ENCODE measurements at places on chromosomes 7 and 10.
A peak's percentile ranks its signal among the peaks of the same experiment; 100 is the strongest.

DNA sequence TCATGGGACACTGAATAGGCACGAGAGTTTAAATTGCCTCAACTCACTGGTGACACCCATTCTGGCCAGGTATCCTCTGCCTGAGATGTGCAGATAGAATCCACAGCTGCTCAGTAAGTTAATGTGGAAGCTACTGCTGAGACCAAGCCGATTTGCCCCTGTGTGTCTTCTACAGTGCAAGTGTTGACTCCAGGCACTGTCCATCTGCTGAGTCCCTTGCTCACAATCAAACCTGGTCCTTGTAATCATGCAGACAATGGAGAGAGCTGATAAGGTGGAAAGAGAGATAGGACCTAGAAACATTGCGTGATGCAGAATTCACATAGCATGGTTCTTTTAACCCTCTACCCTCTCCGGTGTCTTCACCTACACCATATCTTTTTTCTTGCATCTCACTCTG, 101.4 kb downstream of the ITGB8 start:
- DNase-seq, result no peak

- no peak for DNase-seq
Observed at GRCh38 chr7:114923403-114923713, 1.5 kb downstream of the MDFIC start.

DNA sequence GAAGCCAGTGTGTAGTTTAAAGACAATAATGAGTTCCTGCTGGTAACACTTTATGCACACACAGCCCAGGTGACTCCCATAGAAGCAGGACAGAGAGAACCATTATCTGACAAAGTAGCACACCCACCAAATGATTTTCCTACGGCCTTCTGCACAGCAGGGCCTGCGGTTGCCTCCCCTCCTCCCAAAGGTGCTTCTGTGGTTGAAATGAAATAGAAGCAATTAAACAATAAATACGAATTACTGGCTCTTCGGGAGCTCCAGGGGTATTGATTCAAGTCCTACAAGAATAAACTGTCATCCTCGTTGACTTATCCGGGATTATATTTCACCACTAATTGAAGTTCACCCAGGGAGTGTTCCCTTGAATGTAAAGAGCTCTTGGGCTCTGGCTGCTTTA, 172.1 kb downstream of the ACTR3B start:
- DNase-seq, result no peak

- no peak for DNase-seq
Observed at GRCh38 chr7:90595342-90595800, 750 bp upstream of the CDK14 start.

DNA sequence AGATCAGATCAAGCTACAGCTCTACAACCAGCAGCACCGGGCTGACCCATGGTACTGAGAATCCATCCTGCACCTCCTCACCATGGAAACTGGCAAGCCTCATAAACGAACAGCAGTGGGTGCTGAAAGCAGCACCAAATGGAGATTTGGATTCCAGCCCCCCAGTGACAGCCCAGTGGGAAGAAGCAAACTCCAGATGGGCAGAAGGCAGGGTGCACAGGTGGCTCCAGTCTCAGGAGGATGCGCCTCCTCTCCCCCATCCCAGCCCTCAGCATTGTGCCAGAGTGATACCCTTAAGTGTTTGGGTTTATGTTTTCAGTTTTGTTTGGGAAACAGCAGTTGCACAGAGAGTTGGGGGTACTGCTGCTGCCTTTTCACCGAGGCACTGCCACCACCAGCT, 20.6 kb upstream of the SMO start:
- no peak for DNase-seq

DNA sequence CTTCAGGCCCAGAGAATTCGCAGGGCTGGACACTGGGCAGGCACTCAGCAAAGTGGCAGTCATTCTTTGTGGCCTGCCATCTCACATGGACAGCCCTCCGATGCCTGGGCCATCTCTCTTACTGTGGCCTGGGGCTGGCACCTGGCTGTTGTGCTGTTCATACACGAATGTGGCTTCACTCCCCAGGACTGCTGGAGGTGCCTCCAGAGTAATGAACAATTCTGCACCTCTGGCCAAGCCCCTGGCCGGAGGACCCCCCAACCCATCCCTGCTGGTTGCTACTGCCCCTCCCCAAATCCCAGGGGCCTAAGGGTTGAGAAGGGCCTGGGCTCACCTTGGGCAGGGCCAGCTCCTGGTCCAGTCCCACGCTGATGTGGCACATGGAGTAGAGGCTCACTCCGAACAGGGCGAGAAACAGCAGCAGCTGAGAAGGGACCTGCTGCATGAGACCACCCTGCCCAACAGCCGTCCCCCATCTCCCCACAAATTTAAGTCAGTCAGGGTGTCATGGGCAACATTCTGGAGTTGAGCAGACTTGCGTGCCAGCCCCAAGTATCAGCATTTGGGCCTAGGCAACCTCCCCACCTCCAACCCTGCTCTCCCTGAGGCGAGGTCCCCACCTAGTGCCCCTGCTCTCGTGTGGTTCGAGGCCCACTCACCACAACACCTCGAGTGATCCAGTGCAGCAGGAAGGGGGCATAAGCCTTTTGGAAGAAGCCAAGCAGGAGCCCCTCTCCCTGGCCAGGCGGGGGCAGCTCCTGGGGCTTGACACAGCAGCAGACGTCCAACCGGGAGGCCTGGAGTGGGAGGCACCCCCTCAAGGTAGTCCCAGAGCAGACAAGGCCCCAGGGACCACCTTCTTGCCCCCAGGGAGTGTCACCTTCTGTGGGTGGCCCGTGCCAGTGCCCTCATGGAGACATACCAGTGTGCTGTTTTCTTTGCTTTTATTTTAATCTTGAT, 9.4 kb downstream of the NPC1L1 start:
- DNase-seq, result no peak

GRCh38 chr7:159083698-159084068, 61.0 kb downstream of the VIPR2 start:
- DNase-seq, result no peak

DNA sequence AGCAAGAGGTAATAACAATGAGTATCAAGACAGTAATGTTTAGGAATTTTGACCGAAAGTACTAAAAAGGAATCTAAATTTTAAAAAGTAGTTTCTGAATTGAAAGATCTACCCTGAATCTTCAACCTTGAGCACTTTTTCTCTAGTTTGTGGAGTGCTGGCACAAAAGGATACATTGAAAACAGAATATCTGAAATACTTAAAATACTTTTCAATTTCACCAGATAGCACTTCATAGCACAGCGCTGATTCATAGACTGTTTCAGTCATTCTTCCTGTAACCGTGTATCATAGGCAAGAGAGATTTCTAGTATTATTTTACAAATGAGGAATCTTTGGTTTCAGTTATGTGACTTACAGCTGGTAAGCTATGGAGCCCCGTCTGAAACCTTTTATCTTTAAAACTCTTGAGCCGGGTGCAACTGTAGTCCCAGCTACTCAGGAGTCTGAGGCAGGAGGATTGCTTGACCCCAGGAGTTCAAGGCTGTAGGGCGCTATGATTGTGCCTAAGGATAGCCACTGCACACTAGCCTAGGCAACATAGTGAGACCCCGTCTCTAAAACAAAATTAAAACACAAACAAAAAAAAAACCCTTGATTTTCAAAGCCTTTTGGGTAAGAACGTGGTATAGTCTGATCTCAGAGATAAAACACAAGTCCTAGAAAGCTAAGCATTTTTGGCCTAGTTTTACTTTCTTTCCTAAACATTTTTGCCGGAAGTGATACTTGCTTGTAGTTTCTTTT, 35.1 kb downstream of the FHIP2A start:
- DNase-seq, result no peak

DNA sequence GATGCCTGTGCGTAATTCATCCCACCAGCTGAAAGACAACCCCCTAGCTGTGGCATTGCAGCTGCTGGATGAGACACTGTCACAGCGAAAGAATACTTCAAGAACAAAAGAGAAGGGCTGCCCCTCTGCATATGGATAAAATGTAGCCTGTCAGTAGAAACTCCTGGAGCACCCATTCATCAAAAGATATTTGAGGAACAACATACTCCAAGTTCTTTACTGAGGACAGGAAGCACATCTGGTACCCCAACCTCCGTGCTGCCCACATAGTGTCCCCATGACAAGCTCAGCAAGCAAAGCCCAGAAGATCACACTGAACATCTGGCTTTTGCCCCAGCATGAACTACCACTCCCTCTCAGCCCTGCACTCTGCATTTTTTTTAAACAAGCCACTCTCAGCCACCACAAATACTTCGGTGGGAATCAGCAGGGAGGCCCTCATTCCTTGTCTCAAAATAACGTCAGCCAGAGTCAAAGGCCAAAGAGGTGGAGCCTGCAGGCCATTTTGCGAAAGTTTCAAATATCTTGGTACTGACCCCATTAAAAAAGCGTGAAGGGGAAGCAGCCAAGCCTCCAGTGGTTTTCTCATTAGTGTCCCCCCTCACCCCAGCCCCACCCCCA, 1.7 kb downstream of the CREB3L2 start:
- peak; percentile 91 for DNase-seq

DNA sequence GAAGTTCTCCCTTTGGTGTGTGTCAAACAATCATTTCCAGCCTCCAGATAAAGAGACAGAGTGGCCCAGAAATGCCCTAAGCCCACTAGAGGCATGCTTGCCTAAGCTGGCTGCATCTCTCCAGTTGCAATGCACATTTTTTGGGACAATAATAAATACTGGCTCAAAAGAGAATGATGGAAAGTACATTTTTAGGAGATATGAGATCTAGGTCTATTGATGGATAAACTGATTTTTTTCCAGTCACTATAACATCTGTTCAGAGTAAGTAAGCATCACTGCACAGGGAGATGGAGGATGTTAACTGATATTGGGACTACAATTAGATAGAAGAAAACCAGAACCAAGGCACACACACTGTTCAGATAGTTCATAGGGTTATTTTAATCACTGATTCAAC, 553.0 kb downstream of the GRM8 start:
- DNase-seq, result no peak

- peak; percentile 18 for DNase-seq
Observed at GRCh38 chr7:23893942-23894891, 184.2 kb downstream of the STK31 start.

All from eye (tissue), 1 donor.